CD8-positive, alpha-beta memory T cell (primary cell): ENCODE measurements at places on chromosomes 2 and 18.
A peak's percentile ranks its signal among the peaks of the same experiment; 100 is the strongest.

GRCh38 chr2:152715854-152716428 lies 1.3 kb downstream of the PRPF40A start:
- peak; percentile 17 for DNase-seq
- peak overlapping the region; percentile 96 for H3K4me3 ChIP-seq
- peaks cover 10% of the 10 kb centered on the region for H3K36me3 ChIP-seq
- peaks cover 31% of the 10 kb centered on the region for H3K4me1 ChIP-seq

- no peaks in the 10 kb centered on the region for H3K36me3 ChIP-seq
- no peak for DNase-seq
- H3K4me3 ChIP-seq, result no peak overlapping the region
- H3K27ac ChIP-seq, result no peak overlapping the region
- no peaks in the 10 kb centered on the region for H3K27me3 ChIP-seq
Measured at GRCh38 chr2:226652369-226652768, 147.3 kb downstream of the IRS1 start.

DNA sequence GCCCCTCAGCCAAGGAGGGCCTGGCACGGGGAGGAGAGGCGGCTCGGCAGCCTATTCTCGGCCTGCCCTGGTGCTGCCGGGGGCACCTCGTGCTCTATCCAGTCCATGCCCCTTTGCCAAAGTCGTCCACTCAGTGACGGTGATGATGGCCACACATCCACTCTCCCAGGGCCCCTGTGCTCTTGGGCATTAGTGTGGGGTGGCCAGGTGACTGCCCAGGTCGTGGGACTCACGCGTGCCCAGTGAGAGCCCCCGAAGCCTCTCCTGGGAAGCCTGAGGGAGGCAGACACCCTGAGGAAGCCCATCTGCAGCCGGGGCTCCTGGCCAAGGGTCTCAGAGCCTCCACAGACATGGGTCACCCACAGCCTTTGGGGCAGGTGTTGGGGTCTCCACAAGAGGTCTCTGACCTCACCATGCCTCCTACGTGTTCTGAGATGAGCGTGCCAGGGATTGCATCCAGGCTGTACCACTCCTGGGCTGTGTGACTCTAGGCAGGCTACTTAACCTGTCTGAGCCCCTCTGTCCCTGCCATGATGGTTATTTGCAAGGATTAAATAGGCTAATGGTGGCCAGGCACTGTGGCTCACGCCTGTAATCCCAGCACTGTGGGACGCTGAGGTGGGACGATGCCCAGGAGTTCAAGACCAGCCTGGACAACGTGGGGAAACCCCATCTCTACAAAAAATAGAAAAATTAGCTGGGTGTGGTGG lies 12.9 kb downstream of the RAMP1 start:
- H3K27ac ChIP-seq, result no peak overlapping the region
- H3K4me1 ChIP-seq, result peaks cover 10% of the 10 kb centered on the region
- H3K36me3 ChIP-seq, result no peaks in the 10 kb centered on the region
- no peak for DNase-seq
- no peaks in the 10 kb centered on the region for H3K27me3 ChIP-seq

GRCh38 chr18:9293948-9294347 lies 40.6 kb upstream of the TWSG1 start:
- H3K27me3 ChIP-seq, result no peaks in the 10 kb centered on the region
- no peak overlapping the region for H3K4me3 ChIP-seq
- H3K27ac ChIP-seq, result no peak overlapping the region
- H3K36me3 ChIP-seq, result no peaks in the 10 kb centered on the region

GRCh38 chr18:6649421-6650126 lies 79.9 kb upstream of the ARHGAP28 start:
- no peaks in the 10 kb centered on the region for H3K4me1 ChIP-seq
- H3K36me3 ChIP-seq, result no peaks in the 10 kb centered on the region
- no peak for DNase-seq
- H3K27ac ChIP-seq, result no peak overlapping the region
- H3K27me3 ChIP-seq, result no peaks in the 10 kb centered on the region

GRCh38 chr18:49886891-49887764 lies 73.8 kb upstream of the ACAA2 start:
- no peaks in the 10 kb centered on the region for H3K36me3 ChIP-seq
- no peak overlapping the region for H3K27ac ChIP-seq
- no peaks in the 10 kb centered on the region for H3K4me1 ChIP-seq
- DNase-seq, result no peak

- peaks cover 16% of the 10 kb centered on the region for H3K4me1 ChIP-seq
- H3K27ac ChIP-seq, result no peak overlapping the region
- no peaks in the 10 kb centered on the region for H3K36me3 ChIP-seq
- DNase-seq, result no peak
Measured at GRCh38 chr18:63192885-63193349, 126.7 kb downstream of the BCL2 start.

GRCh38 chr2:36413218-36413617 lies 57.6 kb downstream of the CRIM1 start:
- DNase-seq, result no peak
- H3K4me1 ChIP-seq, result no peaks in the 10 kb centered on the region
- no peaks in the 10 kb centered on the region for H3K27me3 ChIP-seq
- no peak overlapping the region for H3K4me3 ChIP-seq

- H3K4me1 ChIP-seq, result no peaks in the 10 kb centered on the region
- H3K27ac ChIP-seq, result no peak overlapping the region
- peaks cover 93% of the 10 kb centered on the region for H3K27me3 ChIP-seq
- no peak overlapping the region for H3K4me3 ChIP-seq
- DNase-seq, result no peak
Measured at GRCh38 chr2:176121190-176122051, 1.1 kb upstream of the HOXD9 start.

DNA sequence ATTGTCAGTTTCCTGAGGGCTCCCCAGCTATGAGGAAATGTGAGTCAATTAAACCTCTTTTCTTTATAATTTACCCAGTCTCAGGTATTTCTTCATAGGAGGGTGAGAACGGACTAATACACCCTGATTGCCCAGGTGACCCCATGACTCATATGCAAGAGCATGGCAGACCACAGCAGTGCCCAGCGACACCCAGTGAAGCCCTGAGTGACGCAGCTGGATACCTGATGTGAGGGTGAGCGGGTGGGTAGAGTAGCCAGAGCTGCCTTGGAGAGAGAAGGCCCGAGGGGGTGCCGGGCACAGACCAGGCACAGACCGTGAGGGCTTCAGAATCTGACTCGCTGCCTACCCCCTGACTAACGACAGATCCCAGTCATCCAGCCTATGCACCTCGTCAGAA lies 15.4 kb downstream of the ALPG start:
- no peaks in the 10 kb centered on the region for H3K36me3 ChIP-seq
- H3K4me3 ChIP-seq, result no peak overlapping the region
- no peaks in the 10 kb centered on the region for H3K4me1 ChIP-seq
- DNase-seq, result no peak

- no peak overlapping the region for H3K4me3 ChIP-seq
- H3K27ac ChIP-seq, result no peak overlapping the region
- no peaks in the 10 kb centered on the region for H3K4me1 ChIP-seq
- no peak for DNase-seq
Measured at GRCh38 chr2:185689906-185690539, 48.6 kb upstream of the FSIP2 start.

DNA sequence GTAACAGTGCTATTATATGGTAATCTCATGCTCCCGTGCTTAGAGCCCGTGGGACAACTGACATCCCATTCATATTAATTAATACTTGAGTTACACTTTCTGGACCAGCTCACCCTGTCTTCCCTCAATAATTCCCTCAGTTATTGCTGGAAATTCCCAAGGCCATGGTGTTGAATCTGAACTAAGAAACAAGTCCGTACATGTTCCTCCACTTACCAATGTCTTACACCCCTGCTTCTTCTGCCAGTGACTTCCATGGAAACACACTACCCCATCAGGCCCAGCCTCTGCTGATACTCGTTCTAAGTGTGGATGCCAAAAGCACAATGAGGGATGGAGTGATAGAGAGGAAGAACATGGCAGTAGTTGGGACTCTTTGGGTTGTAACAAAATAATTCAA lies 193.7 kb downstream of the RND3 start:
- H3K27me3 ChIP-seq, result no peaks in the 10 kb centered on the region
- H3K4me1 ChIP-seq, result no peaks in the 10 kb centered on the region
- DNase-seq, result no peak
- no peak overlapping the region for H3K4me3 ChIP-seq
- H3K27ac ChIP-seq, result no peak overlapping the region
- H3K36me3 ChIP-seq, result no peaks in the 10 kb centered on the region

- no peak overlapping the region for H3K4me3 ChIP-seq
- H3K36me3 ChIP-seq, result no peaks in the 10 kb centered on the region
- H3K27me3 ChIP-seq, result no peaks in the 10 kb centered on the region
- DNase-seq, result no peak
Measured at GRCh38 chr2:238155051-238155760, 3.6 kb upstream of the ERFE start.

DNA sequence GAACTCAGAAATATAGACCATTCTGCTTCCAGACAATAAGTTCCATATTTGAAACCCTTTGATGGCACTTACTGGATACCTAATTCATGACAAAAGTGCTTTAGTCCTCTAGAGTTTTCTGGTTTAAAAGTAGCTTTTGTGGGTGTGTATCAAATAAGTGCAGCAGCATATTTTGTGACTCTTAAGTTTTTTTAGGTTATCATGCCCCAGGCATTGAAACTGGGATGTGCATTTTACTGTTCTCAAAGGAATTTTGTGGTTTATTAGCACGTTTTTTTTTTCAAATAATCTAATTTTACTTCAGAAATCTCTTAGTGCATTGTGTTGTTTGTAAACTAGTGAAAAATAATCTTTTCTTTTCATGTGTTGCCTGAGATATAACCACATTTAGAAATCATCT lies 1.5 kb downstream of the XRCC5 start:
- DNase-seq, result no peak
- peak overlapping the region; percentile 93 for H3K27ac ChIP-seq
- peaks cover 40% of the 10 kb centered on the region for H3K36me3 ChIP-seq
- H3K4me3 ChIP-seq, result peak overlapping the region; percentile 97

DNA sequence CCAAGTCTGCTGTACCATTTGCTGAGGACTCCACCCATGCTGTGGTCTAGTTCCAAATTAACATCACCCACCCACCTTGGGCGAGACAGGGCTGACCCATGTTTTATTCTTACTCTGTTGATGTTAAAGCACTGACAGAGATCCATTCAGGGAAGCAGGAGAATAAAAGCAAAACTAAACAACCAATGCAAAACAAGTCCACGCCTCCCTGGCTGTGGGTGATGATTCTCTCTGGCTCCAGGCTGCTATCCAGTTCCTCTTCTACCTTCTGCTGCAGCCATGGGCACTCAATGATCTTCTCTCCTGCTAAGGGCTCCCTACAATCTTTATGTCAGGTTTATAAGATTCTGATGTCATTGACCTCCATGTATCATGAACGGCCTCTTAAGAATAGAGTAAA lies 786.6 kb upstream of the ID2 start:
- H3K4me1 ChIP-seq, result no peaks in the 10 kb centered on the region
- H3K27me3 ChIP-seq, result no peaks in the 10 kb centered on the region
- DNase-seq, result no peak
- no peaks in the 10 kb centered on the region for H3K36me3 ChIP-seq
- H3K4me3 ChIP-seq, result no peak overlapping the region
- no peak overlapping the region for H3K27ac ChIP-seq

GRCh38 chr2:222357930-222358329 lies 59.1 kb upstream of the PAX3 start:
- H3K4me3 ChIP-seq, result no peak overlapping the region
- DNase-seq, result no peak
- H3K4me1 ChIP-seq, result no peaks in the 10 kb centered on the region
- H3K27ac ChIP-seq, result no peak overlapping the region
- H3K36me3 ChIP-seq, result no peaks in the 10 kb centered on the region

- H3K27me3 ChIP-seq, result no peaks in the 10 kb centered on the region
- H3K36me3 ChIP-seq, result no peaks in the 10 kb centered on the region
- H3K4me3 ChIP-seq, result no peak overlapping the region
- H3K4me1 ChIP-seq, result no peaks in the 10 kb centered on the region
- H3K27ac ChIP-seq, result no peak overlapping the region
Measured at GRCh38 chr2:145488571-145488970, 968.7 kb upstream of the ZEB2 start.

DNA sequence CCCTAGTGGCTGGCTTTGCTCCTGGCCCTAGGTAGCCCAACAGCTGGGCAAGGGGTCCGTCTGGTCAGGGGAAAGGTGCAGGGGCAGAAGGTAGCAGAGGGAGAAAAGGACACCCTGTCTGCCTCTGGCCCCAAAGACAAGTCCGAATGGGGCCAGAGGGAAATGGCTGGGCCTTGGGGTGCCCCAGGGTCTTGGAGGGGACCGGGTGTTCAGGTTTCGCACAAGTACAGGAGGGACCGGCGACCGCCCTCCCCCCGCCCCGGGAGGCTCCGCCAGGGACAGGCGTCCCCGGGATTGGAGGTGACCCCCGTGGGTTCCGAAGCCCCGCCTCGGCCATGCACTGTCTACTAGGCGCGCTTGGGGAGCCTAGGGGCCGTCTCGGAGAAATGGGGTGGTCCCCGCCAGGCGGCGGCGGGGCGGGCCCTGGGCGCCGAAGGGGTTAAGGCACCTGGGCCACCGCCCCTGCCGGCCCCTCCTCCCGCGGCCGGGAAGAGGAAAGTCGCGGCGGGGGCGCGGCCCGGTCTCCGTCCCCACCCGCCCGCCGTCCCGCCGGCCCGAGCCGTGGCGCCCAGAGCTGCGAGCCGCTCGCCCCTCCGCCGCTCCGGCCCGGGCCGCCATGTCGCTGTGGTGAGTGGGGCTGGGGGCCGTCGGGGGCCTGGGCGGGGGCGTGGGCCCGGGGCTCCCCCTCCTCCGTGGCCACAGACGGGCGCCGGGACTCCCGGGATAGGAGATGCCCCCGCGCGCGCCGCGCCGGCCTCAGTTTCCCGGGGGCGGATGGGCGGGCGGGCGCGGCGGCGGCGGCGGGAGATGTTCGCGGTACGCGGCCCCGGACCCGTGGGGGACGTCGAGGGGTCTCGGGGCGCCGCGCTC lies at the start of gene B3GNT7:
Gene B3GNT7, plus strand, starts transcription at position 523 of the 870 bp plus-strand sequence. Its CDS starts 94 bp downstream, at position 617.
- H3K27me3 ChIP-seq, result peaks cover 14% of the 10 kb centered on the region
- H3K36me3 ChIP-seq, result no peaks in the 10 kb centered on the region
- peaks cover 16% of the 10 kb centered on the region for H3K4me1 ChIP-seq
- no peak for DNase-seq

DNA sequence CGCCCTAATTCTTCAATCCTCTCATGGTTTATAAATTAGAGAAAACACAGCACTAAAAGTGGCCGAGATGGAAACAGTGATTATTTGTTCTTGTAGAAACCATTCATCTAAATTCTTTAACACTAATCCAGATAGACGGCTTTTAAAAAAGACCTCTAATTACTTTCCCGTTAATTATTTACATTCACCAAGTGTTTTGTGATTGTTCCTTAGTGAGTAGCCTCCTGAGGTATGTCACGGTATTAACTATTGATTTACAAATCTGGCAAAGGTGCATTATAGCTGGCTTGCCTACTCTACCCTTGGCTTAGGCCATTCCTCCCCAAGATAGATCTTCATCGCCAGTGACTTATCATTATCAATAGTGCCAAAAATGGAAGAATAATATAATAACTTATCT lies 436.4 kb upstream of the ST6GAL2 start:
- H3K4me1 ChIP-seq, result no peaks in the 10 kb centered on the region
- no peaks in the 10 kb centered on the region for H3K27me3 ChIP-seq
- no peak overlapping the region for H3K4me3 ChIP-seq
- no peak overlapping the region for H3K27ac ChIP-seq
- no peak for DNase-seq

- no peak overlapping the region for H3K4me3 ChIP-seq
- no peaks in the 10 kb centered on the region for H3K4me1 ChIP-seq
- no peaks in the 10 kb centered on the region for H3K36me3 ChIP-seq
- no peaks in the 10 kb centered on the region for H3K27me3 ChIP-seq
- peak; percentile 21 for DNase-seq
Measured at GRCh38 chr2:201964631-201965206, 68.9 kb upstream of the FZD7 start.
